ENCODE measurements at places on chromosomes 1 and 21.

GRCh38 chr1:91569411-91570119 is 68.9 kb downstream of the CDC7 start:
- DNase-seq = no peak

DNA sequence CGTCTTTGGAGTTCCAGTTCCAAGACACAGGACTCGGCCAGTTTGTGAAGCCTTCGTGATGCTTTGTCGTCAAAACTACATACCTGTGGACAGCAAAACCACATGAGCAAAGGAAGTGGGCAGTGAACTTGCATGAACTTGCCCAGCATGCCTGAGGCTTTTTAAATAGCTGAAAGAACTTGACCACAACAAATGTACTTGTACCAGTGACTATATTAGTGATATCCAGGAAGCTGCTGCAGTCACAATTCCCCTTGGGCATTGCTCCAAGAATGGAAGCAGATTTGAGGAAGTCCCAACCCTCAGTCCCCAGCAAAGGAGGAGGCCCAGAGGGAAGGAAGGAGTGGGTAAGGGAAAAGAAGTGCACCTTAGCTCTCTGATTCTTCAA is 2.6 kb downstream of the FUCA1 start:
- no peak for DNase-seq

DNA sequence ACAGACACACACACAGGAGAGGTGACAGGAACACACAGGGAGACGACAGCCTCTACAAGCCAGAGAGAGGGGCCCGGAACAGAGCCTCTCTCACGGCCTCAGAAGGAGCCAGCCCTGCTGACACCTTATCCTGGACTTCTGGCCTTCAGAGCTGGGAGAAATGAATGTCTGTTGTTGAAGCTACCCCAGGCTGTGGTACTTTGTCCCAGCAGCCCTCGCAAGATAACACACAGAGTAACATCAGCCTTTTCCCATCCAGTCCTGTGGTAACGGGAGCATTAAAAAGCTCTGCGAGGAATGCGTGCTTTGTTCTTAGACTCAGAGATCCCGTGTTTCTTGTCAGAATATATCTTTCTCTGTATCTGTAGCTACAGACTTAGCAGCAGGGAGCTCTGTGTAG is 131.2 kb downstream of the SIM2 start:
- no peak for DNase-seq

DNA sequence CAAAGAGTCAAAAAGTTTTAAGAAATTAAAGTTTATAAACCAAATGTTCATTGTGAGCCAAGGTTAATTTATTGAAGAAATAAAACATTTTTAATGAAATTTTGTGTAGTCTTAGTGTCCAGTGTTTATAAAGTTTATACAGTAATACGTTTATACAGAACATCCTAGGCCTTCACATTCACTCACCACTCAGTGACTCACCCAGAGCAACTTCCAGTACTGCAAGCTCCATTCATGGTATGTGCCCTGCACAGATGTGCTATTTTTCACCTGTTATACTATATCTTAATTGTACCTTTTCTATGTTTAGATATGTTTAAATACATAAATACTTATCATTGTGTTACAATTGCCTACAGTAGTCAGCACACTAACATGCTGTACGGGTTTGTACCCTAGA is 33.6 kb downstream of the TYW3 start:
- no peak for DNase-seq

GRCh38 chr1:96400089-96400488 is 321.5 kb upstream of the PTBP2 start:
- no peak for DNase-seq

GRCh38 chr1:2495546-2495945 is 19.5 kb downstream of the PLCH2 start:
- no peak for DNase-seq

- DNase-seq = peak; percentile 35
These were observed 62.5 kb downstream of the CD58 start for GRCh38 chr1:116508085-116508983.

GRCh38 chr1:243719476-243719875 is 130.6 kb downstream of the AKT3 start:
- DNase-seq = no peak

GRCh38 chr1:203645996-203646395 is 19.4 kb downstream of the ATP2B4 start:
- no peak for DNase-seq

GRCh38 chr1:211741116-211741515 is 65.7 kb upstream of the NEK2 start:
- peak; percentile 13 for DNase-seq

DNA sequence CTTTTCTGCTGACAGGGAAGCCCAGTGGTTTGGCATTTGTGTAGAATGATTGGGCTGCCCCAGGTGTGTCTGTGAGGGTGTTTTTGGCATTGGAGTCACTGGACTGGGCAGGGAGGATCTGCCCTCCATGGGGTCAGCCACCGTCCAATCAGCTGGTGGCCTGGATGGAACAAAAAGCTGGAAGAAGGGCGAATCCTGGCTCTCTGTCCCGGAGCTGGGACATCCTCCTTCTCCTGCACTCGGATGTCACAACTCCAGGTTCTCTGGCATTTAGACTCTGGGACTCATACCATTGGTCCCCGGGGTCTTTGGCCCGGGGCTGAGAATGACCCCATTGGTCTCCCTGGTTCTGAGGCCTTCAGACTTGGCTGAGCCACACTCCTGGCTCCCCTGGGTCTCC is 11.2 kb downstream of the SPSB1 start:
- no peak for DNase-seq

GRCh38 chr1:172997941-172998361 is 52.8 kb downstream of the TNFSF18 start:
- DNase-seq = no peak

DNA sequence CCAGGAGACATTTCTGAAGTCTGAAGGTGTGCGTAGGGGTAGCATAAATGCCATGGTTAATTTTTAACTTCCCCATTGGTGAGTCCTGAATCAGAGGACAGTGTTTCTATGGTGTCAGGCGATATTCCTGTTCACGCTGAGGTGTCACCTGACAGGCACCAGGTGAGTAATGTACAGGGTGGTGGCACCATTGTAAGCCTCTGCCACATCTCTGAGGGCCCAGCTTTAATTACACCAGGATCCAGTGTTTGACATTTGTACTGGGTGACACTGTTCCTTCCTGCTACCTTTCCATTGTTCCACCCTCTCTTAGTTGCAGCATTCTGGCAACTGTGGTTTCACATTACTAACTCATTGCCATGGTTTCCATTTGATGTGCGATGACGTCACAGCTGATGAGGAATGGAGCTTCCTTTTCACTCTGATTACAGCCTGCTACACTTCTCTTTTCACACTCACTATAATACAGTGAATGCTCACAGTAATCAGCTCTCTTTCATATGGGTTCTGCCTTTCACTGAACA is 40.6 kb upstream of the MARK1 start:
- no peak for DNase-seq

DNA sequence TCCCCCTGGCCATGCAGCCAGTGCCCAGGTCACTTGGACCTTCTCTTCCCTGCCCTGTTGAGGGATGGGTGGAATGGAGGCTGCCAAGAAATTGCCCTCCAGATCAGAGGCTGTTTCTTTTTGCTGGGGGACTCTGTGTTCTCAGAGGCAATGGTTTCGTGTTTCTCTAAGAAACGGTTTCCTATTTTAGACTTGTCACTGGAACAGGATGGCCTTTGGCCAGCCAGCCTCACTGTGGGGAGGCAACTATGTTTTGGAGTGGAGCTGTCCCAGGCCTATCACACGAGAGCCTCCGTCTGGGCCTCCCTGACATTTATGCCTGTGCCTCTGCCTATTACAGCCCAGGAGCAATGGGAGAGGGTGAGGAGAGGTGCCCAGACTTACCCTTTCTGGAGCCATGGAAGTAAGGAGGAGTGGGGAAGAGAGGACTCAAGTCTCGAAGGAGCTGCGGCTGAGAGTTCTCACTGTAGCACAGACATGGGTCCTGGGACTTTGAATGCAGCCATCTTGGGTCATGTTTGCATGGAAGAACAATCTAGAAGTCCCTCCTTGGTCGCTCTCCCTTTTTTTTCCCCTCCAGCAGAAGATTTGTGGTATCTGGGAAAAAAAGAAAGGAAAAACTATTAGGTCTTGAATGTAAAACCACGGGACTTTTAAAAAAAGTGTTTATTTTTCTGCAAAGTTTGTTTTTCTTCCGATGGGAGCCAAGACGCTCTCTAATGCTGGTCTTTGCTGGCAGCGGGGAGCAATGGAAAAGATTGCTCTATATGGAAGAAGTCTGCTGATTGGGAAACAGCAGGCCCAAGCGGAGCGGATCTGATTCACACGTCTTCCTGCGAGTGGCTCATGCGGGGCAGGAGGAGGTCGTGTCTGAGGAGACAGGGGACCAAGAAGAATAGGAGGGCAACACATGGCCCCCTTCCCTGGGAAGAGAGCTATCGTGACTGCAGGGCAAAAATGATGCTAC is 219.2 kb downstream of the FOXD2 start:
- no peak for DNase-seq

DNA sequence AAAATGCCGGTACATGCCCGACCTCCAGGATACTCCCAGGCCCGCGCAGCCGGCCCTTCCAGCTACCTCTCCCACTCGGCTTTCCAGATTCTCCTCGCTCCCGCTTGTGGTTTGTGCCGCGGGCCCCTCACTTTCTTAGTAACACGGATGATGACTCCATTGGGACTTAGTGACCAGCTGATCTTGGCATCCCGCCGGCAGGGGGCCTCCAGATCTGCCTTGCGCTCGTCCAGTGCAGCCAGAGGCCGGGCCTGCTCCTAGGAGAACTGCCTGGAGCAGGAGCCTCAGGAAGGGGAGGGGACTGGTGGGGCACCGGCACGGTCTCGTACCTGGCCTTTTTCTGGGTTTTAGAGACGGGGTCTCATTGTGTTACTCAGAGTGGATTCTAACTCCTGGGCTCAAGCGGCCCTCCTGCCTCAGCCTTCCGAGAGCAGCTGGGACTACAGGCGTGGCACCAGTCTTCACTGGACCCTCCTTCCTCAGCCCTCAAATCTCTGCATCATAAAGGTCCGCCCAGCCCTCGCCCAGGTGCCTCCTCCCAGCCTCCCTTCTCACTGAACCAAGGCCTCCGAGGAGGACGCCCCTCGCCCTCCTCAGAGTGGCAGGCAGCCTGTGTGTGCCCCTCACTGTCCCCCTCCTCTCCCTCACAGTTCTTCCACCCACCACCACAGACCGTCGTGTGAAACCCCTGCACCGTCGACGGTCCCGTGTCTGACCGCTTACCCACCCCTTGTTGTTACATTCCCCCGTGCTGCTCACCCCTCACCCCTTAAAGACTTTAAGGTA is 78.6 kb downstream of the SLC25A24 start:
- no peak for DNase-seq

- no peak for DNase-seq
These were observed 121.4 kb downstream of the PLXNA2 start for GRCh38 chr1:208122612-208123358.

GRCh38 chr1:32454726-32455125 is 10.1 kb upstream of the ZBTB8B start:
- peak; percentile 25 for DNase-seq

DNA sequence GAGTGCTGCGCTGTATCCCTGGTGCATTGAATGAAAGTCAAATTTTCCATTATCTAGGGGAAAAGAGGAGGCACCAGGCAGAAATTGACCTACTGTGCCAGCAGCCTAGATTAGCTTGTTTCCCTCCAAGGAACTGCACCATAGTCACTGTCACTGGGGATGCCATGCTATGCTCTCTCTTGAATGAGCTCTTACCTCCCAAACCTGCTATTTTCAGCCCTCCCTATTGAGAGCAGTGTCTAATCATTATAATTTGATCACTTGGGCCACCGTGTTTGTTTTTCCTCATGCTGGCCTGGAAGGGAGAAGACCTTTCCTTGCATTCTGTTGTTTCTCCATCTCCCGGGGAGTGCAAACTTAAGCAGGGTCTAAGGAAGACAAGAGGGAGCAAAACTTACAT is 492.9 kb downstream of the SIPA1L2 start:
- DNase-seq = no peak

- no peak for DNase-seq
These were observed 847 bp downstream of the SELENON start for GRCh38 chr1:25800703-25801377.

GRCh38 chr1:58155418-58156123 is 391.0 kb downstream of the OMA1 start:
- DNase-seq = peak; percentile 9

- DNase-seq = peak; percentile 10
These were observed 9.7 kb upstream of the KRTAP7-1 start for GRCh38 chr21:30839304-30839703.

DNA sequence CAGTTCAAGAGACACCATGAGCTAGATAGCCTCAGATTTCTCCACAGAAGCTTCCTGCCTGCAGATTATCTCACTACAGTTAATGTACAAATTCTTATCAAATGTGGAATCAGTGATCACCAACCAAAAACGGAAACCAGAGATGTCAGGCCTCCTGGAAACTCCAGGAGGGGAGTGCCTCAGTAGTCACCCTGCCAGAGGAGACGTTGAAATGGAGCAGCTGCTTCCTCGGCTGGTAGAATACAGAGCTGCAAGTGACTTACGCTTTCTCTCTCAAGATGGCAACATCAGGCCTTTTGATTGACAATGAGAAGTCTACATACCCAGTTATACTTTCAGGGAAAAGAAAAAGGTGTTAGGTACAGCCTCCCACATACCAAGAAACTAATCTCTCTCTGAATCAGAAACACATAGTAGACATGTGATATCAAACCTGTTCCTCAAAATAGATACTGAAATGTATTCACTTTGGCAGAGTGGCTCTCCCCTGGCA is 52.2 kb downstream of the ACP6 start:
- DNase-seq = peak; percentile 47

DNA sequence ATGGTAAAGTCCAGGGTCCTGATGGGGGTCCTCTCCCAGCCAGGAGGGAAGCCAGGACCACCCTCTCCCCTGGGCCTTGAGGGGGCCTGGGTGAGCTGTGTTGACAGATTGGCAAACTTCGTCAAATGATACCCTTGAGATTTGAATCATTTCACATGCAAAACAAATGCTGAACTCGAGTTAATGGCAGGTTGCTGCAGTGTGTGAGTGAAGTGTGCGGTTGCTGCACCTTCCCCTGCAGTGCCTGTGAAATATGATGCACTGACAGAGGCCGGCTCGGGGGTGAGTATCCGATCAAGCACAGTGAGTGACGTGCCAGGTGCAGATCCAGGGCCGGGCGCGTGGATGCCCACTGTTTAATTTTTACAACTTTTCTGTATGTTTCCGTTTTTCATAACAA is 5.7 kb upstream of the KRTAP12-1 start:
- DNase-seq = no peak

DNA sequence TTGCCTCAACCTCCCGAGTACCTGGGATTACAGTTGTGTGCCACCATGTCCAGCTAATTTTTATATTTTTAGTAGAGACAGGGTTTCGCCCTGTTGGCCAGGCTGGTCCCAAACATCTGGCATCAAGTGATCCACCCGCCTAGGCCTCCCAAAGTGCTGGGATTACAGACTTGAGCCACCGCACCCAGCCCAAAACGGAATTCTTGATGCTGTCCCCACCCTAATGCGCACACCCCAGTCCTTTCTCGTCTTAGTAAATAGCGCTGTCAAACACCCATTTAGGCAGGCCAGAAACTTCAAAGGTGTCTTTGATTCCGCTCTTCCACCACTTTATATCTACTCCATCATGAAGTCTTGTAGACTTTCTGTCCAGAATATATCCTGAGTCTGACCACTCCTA is 35.1 kb downstream of the ITSN1 start:
- no peak for DNase-seq

GRCh38 chr1:62876535-62876934 is 92.6 kb downstream of the ATG4C start:
- DNase-seq = no peak

- no peak for DNase-seq
These were observed 23.5 kb downstream of the RNF223 start for GRCh38 chr1:1050577-1051052.

- DNase-seq = no peak
These were observed at the start of gene GPR153 for GRCh38 chr1:6260961-6261614. Gene GPR153 (minus strand): TSS chr1:6261098. CDS start chr1:6254905, 6,193 bp downstream.

- DNase-seq = no peak
These were observed 84.3 kb downstream of the KCNK2 start for GRCh38 chr1:215166886-215167285.

GRCh38 chr1:207124389-207124788 is 20.4 kb downstream of the C4BPA start:
- DNase-seq = no peak
